ENCODE measurements at places on chromosomes 5 and 9.
A peak's percentile ranks its signal among the peaks of the same experiment; 100 is the strongest.

- no peak for DNase-seq
Observed at GRCh38 chr5:167797933-167798332, 493.5 kb upstream of the WWC1 start.

- no peak for DNase-seq
Observed at GRCh38 chr5:42952578-42952974, 87.5 kb downstream of the ANXA2R start.

GRCh38 chr9:109616571-109617120 lies 118.5 kb upstream of the PTPN3 start:
- DNase-seq = no peak

DNA sequence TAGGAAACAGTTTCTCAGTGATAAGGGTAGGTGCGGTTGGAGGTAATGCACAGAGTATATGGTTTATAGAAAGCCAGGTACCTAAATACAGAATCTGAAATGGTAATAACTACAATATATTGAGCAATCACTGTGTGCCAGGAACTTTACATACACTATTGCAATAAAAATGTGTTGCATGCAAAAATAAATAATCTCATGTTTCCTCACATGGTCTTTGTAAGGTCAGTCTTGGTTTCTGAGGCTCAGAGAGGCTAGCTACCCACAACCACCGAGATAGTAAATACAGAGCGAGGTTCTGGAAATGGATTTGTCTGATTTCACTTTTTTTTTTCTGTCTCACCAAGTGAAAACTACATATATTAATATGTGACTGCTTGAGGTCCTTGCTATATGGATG lies 128.9 kb downstream of the CAMK4 start:
- DNase-seq = no peak

DNA sequence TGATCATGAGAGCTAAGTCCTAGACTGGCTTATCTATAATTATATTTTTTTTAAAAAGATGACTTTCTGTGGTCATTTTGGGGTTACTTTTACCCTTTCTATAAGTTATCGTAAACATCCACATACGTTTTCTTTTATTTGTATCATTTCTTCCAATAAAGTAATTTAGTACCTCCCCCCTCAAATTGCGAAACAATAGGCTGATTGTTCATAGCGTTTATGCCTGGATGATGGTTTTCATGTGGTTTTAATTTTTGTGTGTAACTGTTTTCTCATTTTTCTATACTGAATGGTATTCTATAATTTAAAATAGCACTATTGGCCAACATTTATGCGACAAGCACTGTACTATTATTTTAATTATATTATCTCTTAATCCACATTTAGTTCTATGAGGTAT lies 44.5 kb downstream of the SMC5 start:
- DNase-seq = no peak

DNA sequence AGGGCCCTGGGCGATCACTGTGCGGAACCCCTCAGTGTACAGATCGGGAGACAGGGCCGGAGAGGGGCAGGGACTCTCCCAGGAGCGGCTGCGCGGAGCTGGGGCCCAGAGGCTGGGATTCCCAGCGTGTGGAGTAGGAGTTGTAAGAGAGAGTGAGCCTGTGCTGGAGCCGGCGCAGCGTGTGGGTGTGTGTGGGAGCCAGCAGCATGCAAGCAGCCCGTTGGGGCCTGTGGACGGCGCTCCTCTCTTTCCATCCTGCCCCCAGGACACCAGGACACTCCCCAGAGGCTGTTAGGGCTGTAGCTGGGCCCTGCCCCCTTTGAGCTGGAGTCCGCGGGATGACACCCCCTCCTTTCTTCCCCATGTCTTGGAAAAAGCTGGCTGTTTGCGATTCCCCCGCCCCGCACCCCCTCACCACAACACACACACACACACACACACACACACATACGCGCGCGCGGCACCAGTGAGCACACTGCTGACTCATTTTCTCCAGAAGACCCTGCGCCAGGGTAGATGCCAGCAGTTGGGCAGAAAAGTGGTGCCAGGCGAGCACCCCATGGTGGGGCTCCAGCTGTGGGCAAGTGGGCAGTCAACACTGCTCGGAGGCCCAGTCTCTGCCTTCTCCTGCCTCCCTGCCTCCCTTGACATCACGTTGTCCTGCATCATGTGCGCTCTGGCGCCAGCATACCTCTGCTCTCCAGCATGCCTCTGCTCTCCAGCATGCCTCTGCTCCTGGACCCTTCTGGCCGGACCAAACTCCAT lies 1.5 kb downstream of the COL27A1 start:
- DNase-seq = peak; percentile 80

DNA sequence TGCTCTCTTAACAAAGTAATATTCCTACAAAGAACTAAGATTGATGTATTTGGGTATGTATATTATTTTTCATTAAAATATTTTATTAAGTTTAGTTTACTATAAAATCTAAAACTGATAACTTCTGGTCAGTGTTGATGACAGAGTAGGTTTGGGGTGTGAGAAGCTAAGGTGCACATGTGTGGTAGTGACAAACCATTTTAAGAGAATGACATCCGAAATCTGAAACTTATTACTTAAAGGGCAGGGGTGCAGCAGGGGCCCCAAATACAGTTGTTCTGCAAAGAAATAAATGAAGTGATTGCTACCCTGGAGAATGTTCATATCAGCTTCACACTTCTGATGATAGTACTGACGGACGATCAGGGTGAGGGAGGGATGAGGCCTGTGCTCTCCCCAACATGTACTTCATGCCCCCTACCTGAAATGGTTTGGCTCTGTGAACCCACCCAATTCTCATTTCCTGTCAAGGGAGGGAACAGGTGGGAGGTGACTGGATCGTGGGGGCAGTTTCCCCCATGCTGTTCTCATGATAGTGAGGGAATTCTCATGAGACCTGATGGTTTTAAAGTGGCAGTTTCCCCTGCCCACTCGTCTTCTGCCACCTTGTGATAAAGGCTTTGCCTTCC lies 125.3 kb upstream of the RFX3 start:
- DNase-seq = no peak

DNA sequence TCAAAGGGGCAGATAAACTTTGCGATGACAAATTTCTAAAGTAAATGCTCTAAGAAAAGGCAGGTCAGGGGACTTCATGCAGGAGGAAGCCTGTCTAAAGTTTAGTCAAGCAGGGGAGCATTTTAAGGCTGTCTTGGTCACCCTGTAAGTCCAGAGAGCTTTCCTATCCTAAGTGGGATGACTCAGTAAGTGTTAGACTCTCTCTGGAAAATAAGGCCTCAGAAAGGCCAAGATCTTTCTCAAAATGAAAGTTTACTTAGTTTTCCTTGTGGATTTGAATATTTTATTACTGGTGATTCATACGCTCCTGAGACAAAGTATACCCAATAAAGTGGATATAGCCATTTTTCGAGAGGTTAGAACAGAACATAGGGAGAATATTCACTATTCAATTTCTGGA lies 806.9 kb upstream of the CDH9 start:
- DNase-seq = no peak

DNA sequence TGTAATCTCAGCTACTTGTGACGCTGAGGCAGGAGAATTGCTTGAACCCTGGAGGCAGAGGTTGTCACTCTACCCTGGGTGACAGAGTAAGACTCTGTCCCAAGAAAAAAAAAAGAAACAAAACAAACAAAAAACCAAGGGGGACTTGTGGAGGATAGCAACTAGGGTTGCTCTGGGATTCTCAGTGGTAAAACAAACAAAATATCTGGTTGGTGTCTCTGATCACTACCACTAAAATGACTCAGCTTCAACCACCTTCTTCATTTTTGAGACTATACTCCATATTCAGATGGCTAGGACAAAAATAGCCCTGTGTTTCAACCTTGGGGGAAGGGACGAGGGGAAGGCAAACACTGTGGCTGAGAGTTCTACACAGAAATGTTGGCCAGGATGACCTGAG lies 110.3 kb downstream of the ARRDC3 start:
- DNase-seq = no peak

DNA sequence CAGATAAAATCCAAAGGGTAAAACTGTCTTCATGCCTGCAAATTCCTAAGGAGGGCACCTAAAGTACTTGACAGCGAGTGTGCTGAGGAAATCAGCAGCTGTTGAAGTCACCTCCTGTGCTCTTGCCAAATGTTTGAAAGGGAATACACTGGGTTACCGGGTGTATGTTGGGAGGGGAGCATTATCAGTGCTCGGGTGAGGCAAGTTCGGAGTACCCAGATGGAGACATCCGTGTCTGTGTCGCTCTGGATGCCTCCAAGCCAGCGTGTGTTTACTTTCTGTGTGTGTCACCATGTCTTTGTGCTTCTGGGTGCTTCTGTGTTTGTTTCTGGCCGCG lies 727 bp upstream of the ADRB2 start:
- DNase-seq = peak; percentile 29

DNA sequence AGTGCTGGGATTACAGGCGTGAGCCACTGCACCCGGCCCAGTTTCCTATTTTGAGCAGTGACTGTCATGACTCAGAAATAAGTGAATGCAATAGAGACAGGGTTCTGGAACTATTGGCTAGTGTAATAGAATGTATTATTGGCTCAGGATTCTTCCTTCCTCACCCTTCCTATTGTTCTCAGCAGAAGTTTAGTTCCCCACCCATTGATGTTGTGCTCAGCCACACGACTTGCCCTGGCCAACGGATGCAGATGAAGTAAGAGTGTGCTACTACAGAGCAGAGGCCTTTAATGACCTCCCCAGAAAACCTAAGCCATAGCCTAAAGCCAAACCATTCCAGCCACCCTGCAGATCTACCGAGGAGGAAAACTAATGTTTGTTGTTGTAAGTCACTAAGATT lies 287.9 kb downstream of the AGTPBP1 start:
- no peak for DNase-seq

- DNase-seq = no peak
Observed at GRCh38 chr9:16670791-16671190, 199.7 kb downstream of the BNC2 start.

DNA sequence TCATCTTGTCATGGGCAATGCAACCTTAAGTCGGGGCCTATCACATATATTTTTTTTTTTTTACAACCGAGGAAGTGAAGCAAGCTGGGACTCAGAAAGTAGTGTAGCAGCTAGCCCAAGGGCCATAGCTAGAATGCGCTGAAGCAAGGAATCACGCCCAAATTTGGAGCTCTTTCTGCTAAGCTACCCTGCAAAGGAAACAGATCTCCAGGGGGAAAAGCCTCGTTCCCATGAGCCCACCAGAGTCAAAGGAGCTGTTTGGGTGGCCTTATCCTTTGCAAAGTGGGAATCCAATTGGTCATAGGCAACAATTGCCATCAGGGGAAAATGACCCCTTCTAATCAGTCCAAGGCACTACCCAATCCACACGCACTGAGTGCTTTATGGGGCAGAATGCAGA lies 390.4 kb downstream of the EBF1 start:
- DNase-seq = no peak

DNA sequence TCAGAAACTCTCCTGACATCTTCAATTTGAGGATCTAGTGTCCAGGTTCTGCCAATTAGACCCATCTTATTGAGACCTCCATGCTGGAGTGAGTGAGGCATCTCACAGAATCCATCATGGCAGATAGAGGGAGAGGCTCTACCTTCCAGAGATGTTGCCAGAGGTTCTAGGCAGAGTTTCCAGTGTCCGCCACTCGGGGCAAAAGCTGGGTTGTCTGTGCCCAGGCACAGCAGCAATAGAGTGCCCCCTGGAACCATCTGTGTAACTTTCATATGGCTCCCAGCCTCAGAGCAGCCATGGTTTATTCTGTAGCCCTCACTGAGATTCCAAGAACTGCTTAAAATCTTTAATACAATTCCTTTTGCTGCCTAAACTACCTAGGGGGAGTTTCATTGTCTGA lies 16.6 kb upstream of the CCDC112 start:
- no peak for DNase-seq

DNA sequence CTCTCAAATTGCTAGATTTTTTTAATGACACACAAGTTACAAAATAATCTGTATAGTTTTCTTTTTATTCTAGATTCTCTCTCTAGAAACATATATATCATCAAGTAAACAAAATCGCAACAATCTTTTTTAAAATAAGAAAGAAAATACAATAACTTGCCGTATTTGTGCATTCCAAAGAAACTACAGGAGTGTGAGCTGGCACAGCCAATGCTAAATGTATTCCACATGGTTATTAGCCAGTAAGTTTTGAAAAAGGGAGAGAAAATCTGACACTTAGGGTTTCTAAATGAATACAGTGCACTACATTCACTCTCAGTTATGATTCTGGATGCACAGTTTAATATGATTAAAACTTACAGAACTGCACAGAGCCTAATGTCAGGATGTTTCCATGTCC lies 117.9 kb downstream of the BNC2 start:
- no peak for DNase-seq

DNA sequence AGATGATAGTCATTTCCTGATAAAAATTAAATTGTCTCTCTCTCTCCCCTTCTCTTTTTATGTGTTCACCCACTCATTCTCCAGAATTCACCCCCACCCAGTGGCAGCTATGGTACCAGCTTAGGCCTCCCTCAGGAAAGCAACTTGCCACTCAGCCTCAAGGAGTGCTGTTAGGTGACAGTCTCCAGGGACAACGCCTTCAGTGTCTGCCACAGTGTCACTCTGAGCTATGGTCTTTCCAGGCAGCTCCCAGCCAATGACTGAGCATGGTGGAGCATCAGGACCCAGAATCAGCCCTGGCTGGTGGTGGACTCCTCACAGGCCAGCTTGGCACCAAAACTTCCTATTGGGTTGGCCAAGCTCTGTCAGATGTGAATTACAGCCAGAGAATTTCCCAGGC lies 140.9 kb upstream of the PIK3R1 start:
- no peak for DNase-seq

DNA sequence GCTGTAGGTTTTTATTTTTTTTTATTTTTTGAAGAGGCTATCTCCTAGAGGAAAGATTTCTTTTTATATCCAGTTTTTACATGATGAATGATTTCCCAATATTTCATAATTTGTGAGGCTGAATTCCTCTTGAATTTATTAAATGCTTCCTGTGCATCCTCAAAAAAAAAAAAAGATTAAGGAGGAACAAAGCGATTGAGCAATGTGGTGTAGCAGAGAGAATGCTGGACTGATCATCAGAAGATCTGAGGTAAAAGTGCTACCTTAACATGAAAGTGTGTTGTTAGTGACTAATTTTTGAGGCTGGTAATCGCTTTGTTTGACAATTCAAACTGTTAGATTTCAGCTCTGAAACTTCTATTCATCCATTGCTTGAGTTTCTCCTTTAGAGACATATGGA lies 125.1 kb downstream of the ESM1 start:
- no peak for DNase-seq

GRCh38 chr9:37752642-37753488 lies 740 bp upstream of the TRMT10B start:
- no peak for DNase-seq

GRCh38 chr5:107878661-107879060 lies 207.9 kb upstream of the EFNA5 start:
- no peak for DNase-seq

GRCh38 chr5:124806026-124806372 lies 59.6 kb upstream of the ZNF608 start:
- DNase-seq = no peak

GRCh38 chr5:29277642-29278041 lies 1915.8 kb upstream of the CDH6 start:
- no peak for DNase-seq

DNA sequence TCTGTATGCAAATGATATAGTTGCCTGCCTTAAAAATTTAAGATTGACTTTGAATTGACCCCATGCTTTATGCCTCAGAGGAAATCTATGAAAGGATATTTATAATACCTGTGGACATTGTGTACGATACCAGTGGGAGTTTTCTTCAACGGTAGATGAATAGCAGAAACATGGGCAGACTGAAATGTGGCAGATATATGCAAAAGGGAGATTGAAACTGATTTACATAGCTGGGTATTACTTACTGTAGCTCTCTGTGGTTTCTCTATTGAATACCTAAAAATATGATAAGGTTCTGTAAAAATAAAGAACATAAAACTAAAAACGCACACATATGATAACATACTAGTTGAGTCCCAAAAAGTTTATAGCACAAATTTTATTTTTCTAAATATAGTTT lies 345.2 kb upstream of the PCSK5 start:
- no peak for DNase-seq

Measured in uterus (tissue), 4 donors.